ENCODE measurements at places on chromosomes 3 and 15.
A peak's percentile ranks its signal among the peaks of the same experiment; 100 is the strongest.

GRCh38 chr3:49493901-49494300 is 23.8 kb downstream of the DAG1 start:
- no peak for DNase-seq

DNA sequence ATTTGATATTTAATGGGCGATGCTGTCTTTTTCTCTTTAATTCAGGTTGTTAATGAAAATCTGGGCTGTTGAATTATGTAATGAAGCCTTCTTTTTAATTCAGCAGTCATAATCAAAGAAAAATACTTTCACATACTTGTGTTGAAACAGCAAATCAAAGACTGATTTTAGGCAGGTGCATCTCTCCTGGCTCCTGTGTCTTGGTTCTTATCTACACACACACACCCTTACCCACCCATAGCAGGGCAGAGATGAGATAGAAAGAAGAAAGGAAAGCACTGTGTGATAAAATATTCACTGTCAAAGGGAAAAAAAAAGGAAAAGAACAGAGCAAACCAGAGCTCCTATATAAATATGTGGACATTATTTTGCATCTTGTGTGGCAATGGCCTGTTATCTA is 130.6 kb upstream of the CGNL1 start:
- no peak for DNase-seq

DNA sequence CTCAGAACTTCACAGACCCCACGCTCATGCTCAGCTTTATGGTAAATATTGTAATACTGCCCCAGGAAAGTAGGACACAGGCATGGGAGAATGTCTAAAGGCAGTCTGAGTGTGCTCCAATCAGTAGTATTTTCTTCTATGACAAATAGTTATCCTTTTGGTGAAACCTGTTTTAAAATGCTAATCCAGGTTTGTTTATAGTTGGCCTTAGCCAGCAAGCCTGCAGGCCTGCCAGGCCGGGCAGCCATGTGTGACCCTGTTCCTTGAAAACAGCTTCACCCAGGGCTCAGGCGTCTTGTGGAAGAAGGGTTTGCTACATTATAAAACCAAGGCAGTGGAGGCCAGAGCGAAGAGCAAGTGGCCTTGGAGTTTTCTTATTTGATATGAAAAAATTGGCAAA is 104.7 kb downstream of the SEMA6D start:
- no peak for DNase-seq

GRCh38 chr3:122497425-122497824 is 17.3 kb downstream of the KPNA1 start:
- DNase-seq = peak; percentile 69

DNA sequence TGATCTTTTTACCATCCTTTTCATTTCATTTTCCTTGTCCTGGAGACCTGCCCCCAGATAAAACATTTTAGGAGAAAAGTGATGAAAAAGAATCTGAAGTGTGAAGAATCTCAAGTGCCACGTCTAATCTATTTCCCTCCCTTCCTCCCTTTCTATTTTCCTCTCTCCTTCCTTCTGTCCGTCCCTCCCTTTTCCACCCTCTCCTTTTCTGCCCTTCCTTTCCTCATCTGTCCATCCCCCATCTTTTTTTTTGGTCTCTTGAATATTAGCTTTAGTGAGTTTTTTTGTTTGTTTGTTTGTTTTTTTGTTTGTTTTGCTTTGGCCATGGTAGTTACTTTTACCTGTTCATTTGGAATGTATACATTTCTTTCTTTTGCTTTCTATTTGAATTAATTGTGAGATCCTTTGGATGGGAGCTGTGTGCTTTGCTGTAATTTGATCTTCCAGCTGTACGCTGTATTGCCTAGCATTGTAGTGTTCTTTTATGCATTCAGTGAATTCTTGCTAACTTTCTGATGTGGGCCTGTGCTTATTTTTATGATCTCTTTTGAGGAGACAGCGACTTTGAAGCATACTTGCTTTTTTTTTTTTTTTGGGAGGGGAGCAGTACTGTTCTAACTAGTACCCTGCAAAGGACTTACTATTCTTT is 19.2 kb downstream of the CDIN1 start:
- no peak for DNase-seq

- no peak for DNase-seq
Measured at GRCh38 chr3:30974071-30974470, 79.6 kb upstream of the GADL1 start.

All from AG09319 (cell line).